Common myeloid progenitor, CD34-positive (primary cell): ENCODE measurements at places on chromosomes 16 and 17.

DNA sequence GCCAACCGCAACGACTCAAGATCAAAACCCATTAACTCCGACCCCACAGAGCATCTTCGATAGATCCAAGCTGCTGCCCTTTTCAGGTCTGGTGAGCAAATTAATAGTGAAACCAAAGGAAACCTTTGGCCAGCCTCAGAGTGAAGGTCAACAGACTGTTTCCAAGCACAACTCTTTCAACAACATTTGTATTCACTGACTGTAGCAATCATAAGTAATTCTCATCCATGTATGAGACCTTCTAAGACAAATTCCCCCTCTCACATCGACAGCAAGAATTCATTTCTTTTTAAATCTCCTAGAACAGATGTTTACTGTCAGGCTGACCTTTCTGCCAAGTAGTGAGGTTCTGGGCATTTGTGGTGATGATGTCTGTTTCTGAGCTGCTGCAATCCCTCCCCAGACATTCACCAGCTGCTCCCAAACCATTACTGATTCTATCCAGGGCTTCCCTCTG is 64.2 kb downstream of the SLC39A11 start:
- DNase-seq: no peak

DNA sequence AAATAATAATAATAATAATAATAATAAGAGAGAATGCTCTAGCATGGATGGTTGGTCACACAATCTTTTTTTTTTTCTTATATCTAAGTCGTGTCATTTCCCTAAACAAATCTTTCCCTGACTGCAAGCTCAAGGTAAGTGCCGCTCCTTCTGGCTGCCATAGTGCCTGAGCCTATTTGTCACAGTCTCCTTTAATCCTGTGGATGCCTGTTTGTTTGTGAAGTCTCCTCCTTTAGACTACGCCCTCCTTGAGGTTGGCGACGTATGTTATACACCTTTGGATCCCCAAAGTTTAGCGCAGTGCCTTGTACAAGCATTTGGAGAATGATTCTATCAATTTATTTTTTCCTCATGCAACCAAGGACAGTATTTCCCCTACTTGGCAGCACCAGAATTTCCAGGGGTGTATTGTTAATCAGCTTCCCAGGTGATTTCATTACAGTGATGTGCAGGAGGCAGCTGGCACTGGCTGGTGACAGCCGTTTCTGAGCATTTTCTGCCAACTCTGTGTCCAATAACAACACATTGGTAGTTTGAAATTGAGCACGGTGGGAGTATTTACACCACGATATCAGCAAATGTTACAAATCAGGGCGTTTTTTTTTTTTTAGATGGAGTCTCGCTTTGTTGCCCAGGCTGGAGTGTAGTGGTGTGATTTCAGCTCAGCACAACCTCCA is 26.6 kb downstream of the TMEM238L start:
- DNase-seq: no peak

GRCh38 chr16:28108590-28109247 is 45.2 kb upstream of the GSG1L start:
- peak; percentile 40 for DNase-seq

GRCh38 chr16:9787717-9788116 is 394.5 kb downstream of the GRIN2A start:
- no peak for DNase-seq

DNA sequence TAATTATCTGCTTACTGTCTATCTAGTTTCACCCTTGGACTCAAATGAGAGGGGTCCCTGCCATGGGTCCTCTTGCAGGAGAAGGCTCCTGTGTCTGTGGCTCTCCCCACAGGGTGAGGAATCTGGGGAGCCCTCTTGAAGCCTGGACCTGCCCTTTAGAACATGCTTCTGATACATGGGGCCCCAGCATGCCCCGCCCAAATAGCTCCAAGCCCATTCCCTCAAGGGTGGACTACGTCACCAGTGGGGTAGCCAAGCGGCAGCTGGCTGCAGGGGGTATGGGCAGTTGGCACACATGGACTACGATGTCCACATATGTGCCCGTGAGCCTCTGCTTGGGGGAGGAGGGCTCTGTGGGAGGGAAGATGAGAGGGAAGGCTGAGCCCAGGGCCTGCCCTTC is 39.3 kb downstream of the ARHGAP27 start:
- no peak for DNase-seq

DNA sequence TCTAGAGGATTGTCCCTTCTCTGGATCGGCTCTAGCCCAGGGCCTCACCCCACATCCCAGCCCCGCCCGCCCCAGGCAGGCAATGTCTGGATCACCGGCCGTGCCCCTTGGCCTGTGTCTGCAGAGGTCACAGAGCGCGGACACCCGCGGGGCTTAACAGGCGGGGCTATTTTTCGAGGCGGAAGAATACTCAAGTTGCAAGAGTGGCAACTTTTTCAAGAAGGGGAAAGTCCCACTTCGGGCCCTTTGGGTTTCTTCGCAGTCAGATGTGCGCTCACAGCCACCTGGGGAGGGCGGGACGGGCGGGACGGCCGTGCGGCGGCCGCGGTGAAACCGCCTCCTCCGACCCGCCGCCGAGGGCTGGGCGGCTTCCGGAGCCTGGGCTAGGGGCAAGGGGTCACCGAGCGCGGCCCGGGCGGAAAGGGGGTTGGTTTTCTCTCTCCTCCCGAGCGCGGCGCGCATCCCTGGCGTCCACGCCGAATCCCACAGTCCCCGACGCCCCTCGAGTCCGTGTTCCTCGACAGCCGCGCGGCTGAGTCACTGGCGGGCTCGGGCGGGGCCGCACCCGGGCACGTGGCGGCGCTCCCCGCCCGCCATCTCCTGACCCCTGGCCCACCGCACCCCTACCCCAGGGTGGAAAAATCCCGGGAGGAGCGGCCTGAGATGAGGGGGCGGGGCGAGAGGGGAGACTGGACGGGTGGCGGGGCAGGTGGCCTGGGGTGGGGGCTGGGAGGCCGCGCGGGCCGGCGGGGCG is 1.2 kb upstream of the PFN1 start:
- DNase-seq: peak; percentile 92

GRCh38 chr17:65193305-65193704 is 56.1 kb downstream of the RGS9 start:
- no peak for DNase-seq

- no peak for DNase-seq
These were observed 341.4 kb downstream of the CA10 start for GRCh38 chr17:51817117-51817516.

GRCh38 chr16:12060751-12061150 is 84.2 kb downstream of the SNX29 start:
- DNase-seq: no peak

GRCh38 chr16:87391324-87391949 is 699 bp upstream of the MAP1LC3B start:
- peak; percentile 40 for DNase-seq

DNA sequence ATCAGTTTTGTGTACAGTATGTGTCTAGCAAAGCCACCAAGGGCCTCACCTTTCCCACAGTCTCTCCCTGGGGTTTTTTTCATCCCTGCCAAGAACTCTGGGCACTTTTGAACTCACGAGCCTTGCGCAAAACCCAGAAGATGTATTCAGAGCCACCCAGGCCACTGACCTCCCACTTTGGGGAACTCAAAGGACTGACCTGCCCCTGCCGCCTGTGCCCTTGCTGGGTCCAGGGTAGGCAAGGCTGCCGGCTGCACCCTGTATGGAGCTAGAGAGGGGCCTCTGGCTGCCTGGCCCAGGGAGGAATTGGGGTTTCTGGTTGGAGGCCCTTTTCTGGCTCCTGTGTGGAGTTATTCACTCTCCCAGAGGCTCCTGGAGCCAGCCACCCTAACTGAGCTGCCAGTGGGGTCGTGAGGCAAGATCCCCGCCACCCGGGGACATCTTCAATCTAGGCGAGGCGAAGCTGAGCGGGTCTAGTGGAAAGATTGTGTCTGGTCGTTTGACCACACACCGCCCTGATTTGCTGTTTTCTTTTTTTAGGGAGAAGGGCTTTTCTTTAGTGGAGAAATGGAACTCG is 1.9 kb downstream of the CDK5R1 start:
- DNase-seq: no peak

DNA sequence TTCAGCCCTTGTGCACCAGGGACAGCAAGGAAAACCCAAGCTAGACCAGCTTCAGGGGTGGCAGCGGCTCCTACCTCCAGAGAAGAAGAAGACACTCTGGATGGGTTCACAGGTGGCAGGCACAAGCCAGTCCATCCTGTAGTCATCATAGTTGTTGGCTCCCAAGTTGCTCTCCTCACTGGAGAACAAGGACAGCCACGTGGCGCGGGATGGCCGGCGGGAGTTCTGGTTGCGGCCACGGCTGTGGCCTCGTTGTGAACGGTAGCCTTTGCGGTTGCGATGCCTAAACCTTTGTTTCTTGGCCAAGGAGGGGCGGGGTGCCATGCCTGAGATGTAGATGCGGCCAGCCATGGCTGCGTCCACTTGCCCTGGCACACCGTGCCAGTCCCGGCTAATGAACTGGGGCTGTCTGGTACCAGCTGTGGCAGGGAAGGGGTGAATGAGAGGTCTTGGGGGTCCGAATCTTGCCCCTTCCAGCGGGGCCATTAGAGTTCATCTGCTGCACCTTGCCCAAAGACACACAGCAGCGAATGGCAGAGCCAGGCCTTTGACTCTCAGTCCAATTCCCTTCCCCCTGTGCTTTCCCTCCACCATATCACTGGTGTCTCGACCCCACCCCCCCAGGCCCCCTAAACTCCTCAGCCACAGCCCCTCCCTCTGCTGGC is 2.3 kb downstream of the VTN start:
- DNase-seq: no peak

DNA sequence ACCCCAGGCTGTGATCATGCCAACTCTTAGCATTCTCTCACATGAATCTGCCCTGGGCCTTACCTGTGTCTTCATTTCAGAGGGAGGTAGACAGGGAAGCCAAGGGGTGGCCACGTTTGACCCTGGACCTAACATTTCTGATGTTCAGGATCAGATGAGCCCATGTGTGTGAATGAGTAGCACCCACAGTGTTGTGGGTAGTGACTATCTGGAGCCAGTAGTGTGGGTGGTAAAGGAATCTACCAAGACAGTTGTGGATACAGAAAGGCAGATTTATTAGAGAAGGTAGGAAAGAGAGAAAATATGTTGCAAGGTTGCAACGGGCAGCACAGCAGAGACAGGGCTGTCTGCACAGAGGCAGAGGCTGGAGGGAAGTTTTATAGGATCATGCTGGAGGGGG is 60.5 kb downstream of the TK2 start:
- no peak for DNase-seq

GRCh38 chr17:75697651-75698291 is 23.5 kb upstream of the ITGB4 start:
- DNase-seq: no peak

GRCh38 chr17:47877368-47878034 is 18.5 kb upstream of the SP2 start:
- DNase-seq: no peak

DNA sequence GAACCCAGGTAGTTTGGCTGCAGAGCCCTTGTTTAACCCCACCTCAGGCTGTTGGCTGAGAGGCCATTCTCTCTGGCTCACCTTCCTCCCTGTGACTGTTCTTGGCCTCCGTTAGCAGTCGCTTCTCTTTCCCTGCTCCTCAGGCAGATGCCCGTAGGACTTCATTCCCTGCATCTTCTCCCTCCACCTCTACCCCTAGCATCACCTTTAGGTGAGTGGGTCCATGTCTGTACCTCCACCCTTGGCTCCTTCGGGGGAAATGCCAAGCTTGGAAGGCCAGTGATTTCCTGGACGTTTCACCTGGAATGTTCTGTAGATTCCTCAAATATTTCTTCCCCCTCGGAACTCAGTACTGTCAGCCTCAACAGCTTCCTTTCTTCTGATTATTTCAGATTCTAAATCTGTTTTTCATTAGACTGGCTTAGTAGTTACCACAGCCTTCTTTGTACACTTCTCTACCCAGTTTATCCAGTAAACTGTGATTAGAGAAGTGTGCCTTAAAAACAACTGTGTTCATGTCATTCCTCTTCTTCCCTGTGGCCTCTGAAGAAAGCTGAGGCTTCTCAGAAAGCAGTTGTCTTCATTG is 227.9 kb downstream of the MSI2 start:
- DNase-seq: no peak

DNA sequence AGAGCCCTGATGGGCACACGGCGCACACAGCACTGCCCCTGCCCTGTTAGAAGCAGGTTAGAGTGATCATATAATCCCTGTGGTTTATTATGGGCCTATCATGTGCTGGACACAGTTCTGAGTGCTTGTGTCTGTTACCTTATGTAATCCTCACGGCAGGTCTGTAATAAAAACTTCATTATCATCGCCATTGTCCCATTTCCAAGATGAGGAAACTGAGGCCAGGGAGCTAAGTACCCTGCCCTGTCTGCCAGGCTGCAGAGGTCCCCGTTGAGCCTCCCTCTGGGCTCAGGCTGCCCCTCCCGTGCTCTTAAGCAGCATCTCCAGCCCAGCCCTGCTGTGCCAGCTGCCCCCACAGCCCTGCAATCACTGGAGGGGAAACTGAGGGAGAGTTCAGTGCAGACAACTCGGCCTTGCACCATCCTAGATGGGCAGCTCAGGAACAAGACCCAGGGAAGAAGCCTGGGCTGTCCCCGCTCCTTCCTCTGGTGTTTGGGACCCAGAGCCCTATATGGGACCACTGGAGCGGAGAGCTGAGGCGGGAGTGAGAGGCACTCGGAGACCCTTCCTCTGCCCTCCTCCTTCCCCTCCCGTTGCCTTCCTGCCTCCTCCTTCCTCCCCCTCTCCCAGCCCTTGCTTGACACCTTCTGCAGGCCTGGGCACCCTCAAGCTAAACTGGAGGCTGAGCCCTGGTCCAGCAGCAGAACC is 42.0 kb downstream of the WNT3 start:
- no peak for DNase-seq

- no peak for DNase-seq
These were observed 406.6 kb upstream of the EEF2KMT start for GRCh38 chr16:5504064-5504781.

DNA sequence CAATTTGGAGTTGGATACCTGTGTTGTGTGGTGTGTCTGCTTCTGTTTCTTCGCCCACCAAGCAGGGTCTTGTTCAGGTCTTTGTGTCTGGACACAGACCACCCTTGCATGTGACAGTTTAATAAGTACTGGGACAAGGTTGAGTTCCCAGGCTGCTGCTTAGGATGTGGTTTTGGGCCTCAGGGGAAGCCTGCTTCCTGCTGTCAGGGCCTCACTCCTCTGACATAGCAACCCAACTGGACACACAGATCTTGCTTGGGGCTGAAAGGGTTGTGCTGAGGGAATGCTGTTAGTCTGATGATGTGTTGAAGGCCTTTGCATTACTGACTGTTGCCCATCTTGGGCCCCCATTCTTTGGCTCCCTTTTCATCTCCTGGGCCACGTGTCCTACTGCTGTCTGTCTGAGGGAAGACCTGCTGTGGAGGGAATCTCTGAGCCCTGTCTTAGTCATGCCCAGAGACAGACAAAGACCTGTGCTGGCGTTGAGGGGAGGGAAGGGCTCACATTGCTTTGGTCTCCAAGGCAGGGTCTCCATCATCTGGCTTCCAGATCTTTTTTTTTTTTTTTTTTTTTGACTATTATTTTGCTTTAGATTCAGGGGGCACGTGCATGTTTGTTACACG is 4.7 kb upstream of the TGFB1I1 start:
- DNase-seq: peak; percentile 95

DNA sequence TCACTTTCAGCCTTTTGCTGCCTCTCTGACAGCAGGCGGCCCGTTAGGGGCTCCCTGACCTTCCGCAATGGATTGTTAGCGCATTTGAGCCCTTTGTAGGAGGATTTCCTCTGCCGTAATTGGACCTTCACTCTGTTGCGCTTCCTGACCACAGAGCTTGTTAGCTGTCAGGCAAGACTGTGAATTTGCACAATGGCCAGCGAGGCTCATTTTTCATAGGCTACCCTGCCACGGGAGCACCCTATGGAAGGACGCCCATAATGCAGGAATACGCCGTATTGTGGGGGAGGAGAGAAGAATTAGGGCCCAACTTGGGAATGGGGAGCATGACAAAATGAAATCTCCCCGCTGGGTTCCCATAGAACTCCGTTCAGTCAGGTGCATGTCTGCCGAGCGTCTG is 205.2 kb upstream of the NLRP1 start:
- DNase-seq: no peak

- DNase-seq: no peak
These were observed 4.5 kb upstream of the MNT start for GRCh38 chr17:2405247-2405926.
